ENCODE measurements at places on chromosomes 5 and 9. TPM values are rescaled to one million over a fixed set of nuclear protein-coding genes. Genes with fewer than 3 reads are reported as not detected.

DNA sequence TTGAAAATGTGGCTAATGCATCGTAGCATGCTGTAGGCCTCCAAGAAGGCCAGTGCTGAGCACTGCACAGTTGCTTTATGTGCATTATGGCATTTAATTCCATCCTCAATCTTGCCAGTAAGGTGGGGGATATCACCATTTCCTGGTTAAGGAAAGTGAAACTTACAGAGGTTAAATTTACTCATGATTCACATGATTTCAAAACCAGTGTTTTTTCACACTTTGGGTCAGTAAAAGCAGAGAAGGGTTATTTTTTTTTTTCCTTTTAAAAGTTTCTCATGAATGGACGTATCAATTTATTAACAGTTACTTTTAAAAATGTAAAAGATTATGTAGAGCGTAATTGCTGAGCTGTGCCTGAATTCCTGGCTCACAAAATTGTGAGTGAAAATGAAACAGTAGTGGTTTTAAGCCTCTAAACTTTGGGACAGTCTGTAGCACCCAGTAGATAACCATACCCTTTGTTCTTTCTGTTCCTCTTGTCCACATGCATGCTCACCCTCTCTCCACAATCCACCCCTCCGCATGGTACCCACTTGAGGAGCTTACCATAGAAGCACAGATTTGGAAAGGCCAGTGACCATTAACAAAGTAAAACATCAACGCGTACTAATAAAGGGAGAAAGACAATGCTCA, 21.2 kb downstream of the MAST4 start:
- no peak overlapping the region for H3K4me3 ChIP-seq
- no peaks in the 10 kb centered on the region for H3K36me3 ChIP-seq
- H3K27me3 ChIP-seq: no peaks in the 10 kb centered on the region

- H3K4me1 ChIP-seq: no peaks in the 10 kb centered on the region
- H3K36me3 ChIP-seq: no peaks in the 10 kb centered on the region
These were observed 41.7 kb upstream of the CLK4 start for GRCh38 chr5:178668579-178668978.

DNA sequence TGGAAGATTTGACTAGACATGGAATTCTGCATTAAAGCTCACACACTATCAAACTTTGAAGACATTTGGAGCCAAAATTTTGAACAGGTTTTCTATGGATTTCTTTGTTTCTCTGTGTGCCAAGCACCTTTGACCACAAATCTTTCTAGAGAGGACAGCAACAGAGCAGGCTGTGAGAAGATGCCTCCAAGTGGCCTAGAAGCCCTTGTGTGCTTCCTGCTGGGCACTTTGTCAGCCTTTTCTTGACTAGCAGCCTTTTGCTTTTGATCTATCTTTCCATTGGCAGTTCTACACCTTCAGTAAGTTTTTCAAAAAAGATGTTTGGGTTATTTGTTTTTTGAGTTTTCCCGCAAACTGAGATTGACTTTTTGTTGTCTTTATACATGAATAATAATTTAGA, 84.6 kb downstream of the SNX24 start:
- no peak overlapping the region for H3K4me3 ChIP-seq
- H3K27me3 ChIP-seq: no peaks in the 10 kb centered on the region
- no peak for DNase-seq
- no peak overlapping the region for H3K27ac ChIP-seq

The PHF24 gene
- 0.14 TPM for total RNA-seq

GRCh38 chr9:68551191-68551590, 10.5 kb upstream of the TMEM252 start:
- DNase-seq: no peak
- H3K27ac ChIP-seq: no peak overlapping the region
- H3K4me1 ChIP-seq: no peaks in the 10 kb centered on the region
- no peaks in the 10 kb centered on the region for H3K36me3 ChIP-seq
- H3K4me3 ChIP-seq: no peak overlapping the region

DNA sequence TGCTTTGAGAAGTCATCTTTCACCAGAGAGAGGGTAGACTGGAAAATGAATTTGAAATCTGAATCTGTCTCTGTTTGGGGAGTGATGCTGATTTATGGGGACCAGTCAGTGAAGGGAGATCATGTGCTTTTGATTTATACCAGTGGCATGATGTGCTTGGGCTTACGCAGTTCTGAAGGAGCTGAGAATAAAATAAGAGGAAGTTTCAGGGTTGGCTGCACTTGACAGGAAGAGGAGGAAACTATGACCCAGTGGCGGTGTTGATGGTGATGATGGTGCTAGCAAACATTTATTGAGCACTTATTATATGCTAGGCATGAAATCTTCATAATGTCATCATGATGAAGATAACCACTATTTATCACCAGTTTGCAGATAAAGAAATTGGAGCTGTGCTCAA, 136.4 kb upstream of the GLRA1 start:
- no peak overlapping the region for H3K4me3 ChIP-seq
- no peaks in the 10 kb centered on the region for H3K36me3 ChIP-seq
- H3K27ac ChIP-seq: no peak overlapping the region
- no peaks in the 10 kb centered on the region for H3K27me3 ChIP-seq
- no peak for DNase-seq

Data from GM23338 (cell line).